ENCODE measurements at places on chromosomes 2 and 18. TPM values are rescaled to one million over a fixed set of nuclear protein-coding genes. Genes with fewer than 3 reads are reported as not detected.

NT5DC4 gene
- not detected for polyA plus RNA-seq

ZNF513 gene
- polyA plus RNA-seq = 12.6 TPM

LOXL3 gene
- 3.4 TPM for polyA plus RNA-seq

NDUFB3 gene
- 200 TPM for polyA plus RNA-seq

RNF125 gene
- polyA plus RNA-seq = 2.7 TPM

CCDC148 gene
- 0.51 TPM for polyA plus RNA-seq

NYAP2 gene
- not detected for polyA plus RNA-seq

BOD1L2 gene
- not detected for polyA plus RNA-seq

IL36B gene
- polyA plus RNA-seq = not detected

UGT1A8 gene
- not detected for polyA plus RNA-seq

FN1 gene
- 72.7 TPM for polyA plus RNA-seq

UNC50 gene
- polyA plus RNA-seq = 30.4 TPM

NPC1 gene
- 34.4 TPM for polyA plus RNA-seq

FAM228A gene
- polyA plus RNA-seq = 1.3 TPM

NEU4 gene
- 1.0 TPM for polyA plus RNA-seq

AFF3 gene
- polyA plus RNA-seq = 0.39 TPM

ORC2 gene
- 10.9 TPM for polyA plus RNA-seq

CIDEA gene
- polyA plus RNA-seq = 0.59 TPM

WBP1 gene
- polyA plus RNA-seq = 39.4 TPM

CCT4 gene
- 133 TPM for polyA plus RNA-seq

HOXD1 gene
- 0.03 TPM for polyA plus RNA-seq

CYS1 gene
- 0.38 TPM for polyA plus RNA-seq

TEX44 gene
- polyA plus RNA-seq = not detected

TCF4 gene
- 12.6 TPM for polyA plus RNA-seq

SIGLEC15 gene
- 0.15 TPM for polyA plus RNA-seq

ALPI gene
- not detected for polyA plus RNA-seq

NCKAP1 gene
- polyA plus RNA-seq = 81.1 TPM

KIF1A gene
- 0.42 TPM for polyA plus RNA-seq

TXNDC2 gene
- polyA plus RNA-seq = not detected

AGXT gene
- polyA plus RNA-seq = 0.09 TPM

MTLN gene
- 848 TPM for polyA plus RNA-seq

ESPNL gene
- polyA plus RNA-seq = 0.01 TPM

ZAP70 gene
- polyA plus RNA-seq = 1.3 TPM

PRSS56 gene
- not detected for polyA plus RNA-seq

TRIM43 gene
- not detected for polyA plus RNA-seq

POLR1B gene
- 3.5 TPM for polyA plus RNA-seq

MC4R gene
- polyA plus RNA-seq = not detected

TRAF3IP1 gene
- 4.0 TPM for polyA plus RNA-seq

SERPINB4 gene
- 0.10 TPM for polyA plus RNA-seq

GPR55 gene
- polyA plus RNA-seq = 0.01 TPM

FAM161A gene
- polyA plus RNA-seq = 2.4 TPM

All from heart right ventricle (tissue), 16 donors.